Progenitor cell of endocrine pancreas (in vitro differentiated cells): ENCODE measurements at places on chromosomes 1 and 21. TPM values are rescaled to one million over a fixed set of nuclear protein-coding genes. Genes with fewer than 3 reads are reported as not detected.

GRCh38 chr1:20540281-20540680 lies 12.1 kb upstream of the FAM43B start:
- H3K4me1 ChIP-seq = peaks cover 4% of the 10 kb centered on the region
- H3K27me3 ChIP-seq = peaks cover 72% of the 10 kb centered on the region
- DNase-seq = no peak
- H3K27ac ChIP-seq = no peak overlapping the region

GRCh38 chr1:52164604-52165003 lies 22.7 kb downstream of the ZFYVE9 start:
- no peak overlapping the region for H3K27ac ChIP-seq
- no peak for DNase-seq
- no peak overlapping the region for H3K4me3 ChIP-seq
- no peaks in the 10 kb centered on the region for H3K27me3 ChIP-seq
- peaks cover 16% of the 10 kb centered on the region for H3K36me3 ChIP-seq
- peaks cover 1% of the 10 kb centered on the region for H3K4me1 ChIP-seq

DNA sequence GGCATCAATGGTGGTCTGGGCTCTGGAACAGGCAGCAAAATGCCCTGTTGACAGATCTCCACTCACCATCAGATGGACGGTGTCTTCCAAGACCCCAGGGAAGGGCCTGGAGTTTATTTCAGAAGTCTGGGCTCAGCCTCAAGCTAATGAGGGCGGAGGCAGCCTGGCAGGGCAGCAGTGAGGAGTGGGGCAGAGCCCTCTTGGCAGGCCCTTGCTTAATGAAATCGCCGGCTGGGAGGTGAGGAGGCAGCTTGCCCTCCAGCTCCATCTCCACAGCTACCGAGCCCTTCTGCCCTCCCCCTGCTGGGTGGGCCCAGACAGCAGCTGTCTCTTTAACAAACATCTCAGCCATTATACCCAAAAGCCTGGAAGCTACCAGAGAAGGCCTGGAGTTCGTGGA lies 22.0 kb upstream of the GRIK3 start:
- H3K36me3 ChIP-seq = no peaks in the 10 kb centered on the region
- no peak overlapping the region for H3K4me3 ChIP-seq
- H3K27ac ChIP-seq = no peak overlapping the region
- H3K4me1 ChIP-seq = no peaks in the 10 kb centered on the region
- peaks cover 21% of the 10 kb centered on the region for H3K27me3 ChIP-seq
- no peak for DNase-seq

DNA sequence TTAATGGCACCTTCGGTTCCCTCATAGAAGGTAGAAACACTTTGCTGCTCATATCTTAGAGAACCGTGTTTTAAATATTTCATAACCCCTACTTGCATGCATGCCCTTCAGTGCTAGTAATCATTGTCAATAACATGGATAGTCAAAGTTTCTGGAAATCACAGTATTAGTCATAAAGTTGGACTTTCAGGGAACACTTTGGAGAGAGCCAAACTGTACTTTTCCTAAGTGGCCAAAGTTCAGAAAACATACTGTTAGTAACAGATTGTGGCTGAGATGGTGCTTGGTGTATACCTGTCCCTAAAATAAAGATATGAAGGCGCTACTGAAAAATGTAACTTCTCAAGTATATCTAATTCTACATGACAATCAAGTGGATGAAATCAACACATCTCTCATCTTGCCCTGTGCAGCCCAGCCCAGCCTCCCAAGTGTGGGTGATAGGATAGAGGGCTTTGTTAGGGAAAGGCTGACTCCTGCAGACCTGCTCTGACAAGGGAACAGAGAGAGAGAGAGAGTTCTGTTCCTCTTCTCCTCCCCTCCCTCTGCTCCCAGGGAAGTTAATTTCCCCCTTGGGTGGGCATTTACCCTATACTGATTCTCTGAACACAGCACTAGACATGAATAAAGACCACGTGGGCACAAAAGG lies 14.4 kb downstream of the MYOC start:
- H3K27me3 ChIP-seq = peaks cover 3% of the 10 kb centered on the region
- peaks cover 4% of the 10 kb centered on the region for H3K4me1 ChIP-seq
- H3K27ac ChIP-seq = no peak overlapping the region

- peaks cover 3% of the 10 kb centered on the region for H3K27me3 ChIP-seq
- no peak overlapping the region for H3K27ac ChIP-seq
- no peaks in the 10 kb centered on the region for H3K36me3 ChIP-seq
- H3K4me3 ChIP-seq = no peak overlapping the region
- DNase-seq = no peak
- H3K4me1 ChIP-seq = peaks cover 6% of the 10 kb centered on the region
Measured at GRCh38 chr1:67171978-67172377, 5.7 kb downstream of the IL23R start.

DNA sequence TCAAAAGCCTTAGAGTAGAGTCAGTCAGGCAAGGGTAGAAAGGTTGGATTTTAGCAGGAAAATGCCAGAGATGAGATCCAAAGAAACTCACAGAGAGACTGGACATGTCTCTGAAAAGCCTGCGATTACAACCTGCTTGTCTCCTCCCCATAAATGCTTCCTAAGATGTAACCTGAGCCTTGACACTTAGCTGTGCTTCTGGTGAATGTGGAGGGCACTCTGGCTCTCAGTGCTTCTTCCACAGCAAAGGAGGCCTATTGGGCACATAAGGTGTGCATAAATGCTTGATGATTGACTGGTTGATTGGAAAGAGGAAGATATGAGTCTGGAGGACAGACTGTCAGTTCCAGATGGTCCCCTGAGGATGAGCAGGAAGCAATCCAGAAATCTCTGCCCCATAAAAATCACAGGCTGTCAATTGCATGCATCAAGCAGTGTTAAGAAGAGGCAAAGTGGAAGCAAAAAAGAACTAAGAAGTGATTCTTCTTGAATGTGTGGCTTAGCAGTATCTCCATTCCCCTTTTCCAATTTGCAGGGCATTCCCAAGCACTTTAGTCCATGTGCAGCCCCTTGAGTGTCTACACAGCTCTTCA lies 236.2 kb upstream of the RRP15 start:
- no peak overlapping the region for H3K4me3 ChIP-seq
- no peaks in the 10 kb centered on the region for H3K36me3 ChIP-seq
- H3K27ac ChIP-seq = no peak overlapping the region
- no peak for DNase-seq

- H3K36me3 ChIP-seq = peaks cover 7% of the 10 kb centered on the region
- no peaks in the 10 kb centered on the region for H3K4me1 ChIP-seq
- no peaks in the 10 kb centered on the region for H3K27me3 ChIP-seq
- no peak for DNase-seq
Measured at GRCh38 chr1:185573677-185574076, 160.5 kb upstream of the HMCN1 start.

- no peak overlapping the region for H3K27ac ChIP-seq
- no peak overlapping the region for H3K4me3 ChIP-seq
Measured at GRCh38 chr1:193338194-193338593, 151.8 kb upstream of the B3GALT2 start.

GRCh38 chr1:50967416-50968157 lies 2.5 kb upstream of the CDKN2C start:
- no peaks in the 10 kb centered on the region for H3K36me3 ChIP-seq
- DNase-seq = no peak
- peaks cover 74% of the 10 kb centered on the region for H3K27me3 ChIP-seq
- H3K4me1 ChIP-seq = peaks cover 6% of the 10 kb centered on the region
- H3K4me3 ChIP-seq = peak overlapping the region; percentile 74

DNA sequence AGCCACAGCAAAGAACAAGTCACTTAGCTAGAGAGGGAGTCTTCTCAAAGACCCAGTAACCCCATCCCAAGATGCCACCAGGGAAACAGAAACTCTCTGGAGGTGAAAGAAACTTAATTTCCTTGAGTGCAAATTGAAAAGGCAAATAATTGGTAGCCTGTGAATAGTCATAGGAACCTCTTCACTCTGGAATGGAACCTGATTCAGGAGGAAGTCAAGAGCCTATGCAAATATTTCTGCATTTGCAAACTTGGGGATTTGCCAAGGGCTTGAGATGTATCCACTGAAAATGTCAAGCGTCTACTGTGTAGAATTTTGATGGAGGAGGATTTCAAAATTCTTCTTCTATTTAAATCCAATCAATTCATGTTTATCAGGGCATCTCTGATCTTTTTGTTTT lies 5.7 kb downstream of the HIVEP3 start:
- no peak for DNase-seq
- no peak overlapping the region for H3K27ac ChIP-seq
- peaks cover 10% of the 10 kb centered on the region for H3K4me1 ChIP-seq
- peaks cover 44% of the 10 kb centered on the region for H3K27me3 ChIP-seq

GRCh38 chr1:18491168-18491567 lies 10.4 kb downstream of the KLHDC7A start:
- no peak for DNase-seq
- no peak overlapping the region for H3K27ac ChIP-seq
- H3K4me1 ChIP-seq = peaks cover 3% of the 10 kb centered on the region
- no peaks in the 10 kb centered on the region for H3K36me3 ChIP-seq

DNA sequence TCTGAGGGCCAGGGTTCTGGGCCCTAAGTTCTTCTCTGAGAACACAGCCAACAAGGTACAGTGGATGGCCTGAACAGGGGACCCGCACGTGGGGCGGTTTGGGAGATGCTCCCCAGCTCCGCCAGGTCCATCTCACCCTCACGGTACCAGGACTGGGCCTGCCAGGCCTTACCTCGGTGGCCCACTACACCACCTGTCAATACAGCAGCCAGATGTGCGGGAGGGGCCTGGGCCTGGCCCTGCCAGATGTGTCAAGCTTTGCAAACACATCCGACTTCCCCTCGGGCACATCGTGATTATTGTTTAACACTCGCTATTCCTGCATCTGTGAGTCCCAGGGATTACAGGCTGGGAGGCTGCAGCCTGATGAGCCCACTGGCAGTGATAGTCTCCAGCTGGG lies 122.4 kb downstream of the LACTBL1 start:
- H3K27me3 ChIP-seq = no peaks in the 10 kb centered on the region
- no peaks in the 10 kb centered on the region for H3K36me3 ChIP-seq
- peaks cover 47% of the 10 kb centered on the region for H3K4me1 ChIP-seq
- DNase-seq = no peak
- H3K27ac ChIP-seq = peak overlapping the region; percentile 12

TPTE gene
- not detected in 2 replicates for total RNA-seq

LIN28A gene
- 80.2 and 87.8 TPM in 2 replicates for total RNA-seq

MAP3K7CL gene
- 1.2 and 1.7 TPM in 2 replicates for total RNA-seq
